Activated naive CD8-positive, alpha-beta T cell treated with anti-CD3 and anti-CD28 coated beads for 36 hours (primary cell): ENCODE measurements at places on chromosomes 2 and 18.

GRCh38 chr2:68767031-68767961 is 32.7 kb downstream of the ARHGAP25 start:
- peak; percentile 52 for DNase-seq

- no peak for DNase-seq
Observed at GRCh38 chr2:181243319-181243718, 213.9 kb upstream of the ITGA4 start.

GRCh38 chr2:143175438-143175837 is 46.2 kb downstream of the ARHGAP15 start:
- DNase-seq, result no peak

DNA sequence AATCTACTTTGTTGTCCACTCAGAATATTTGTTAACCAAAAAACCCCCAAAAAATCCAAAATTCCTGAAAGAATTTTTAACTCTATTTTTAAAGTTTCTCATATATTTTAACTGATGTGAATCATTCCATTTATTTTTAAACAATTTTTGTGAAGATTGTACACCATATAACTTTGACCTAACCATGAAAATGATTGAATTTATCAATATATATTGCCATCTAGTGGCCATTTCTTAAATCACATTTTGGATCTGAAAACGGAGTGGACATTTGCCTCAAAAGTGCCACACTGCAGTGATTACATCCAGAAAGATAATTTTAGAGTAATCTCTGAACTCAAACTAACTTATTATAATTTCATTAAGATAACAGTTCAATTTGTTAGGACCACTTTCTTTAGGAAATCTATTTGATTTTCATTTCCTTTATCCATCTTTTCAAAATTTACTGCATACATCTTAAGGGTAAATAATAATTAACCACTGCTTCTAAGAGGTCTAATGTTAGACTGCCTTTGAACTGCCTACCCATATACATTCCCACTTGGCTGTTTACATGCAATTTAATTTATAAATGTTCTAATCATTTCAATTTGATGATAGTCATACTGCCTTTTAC is 71.1 kb downstream of the DSC3 start:
- DNase-seq, result no peak

- DNase-seq, result peak; percentile 52
Observed at GRCh38 chr2:112916145-112916571, 5.2 kb downstream of the IL37 start.

- DNase-seq, result no peak
Observed at GRCh38 chr2:28904802-28905457, 10.5 kb downstream of the WDR43 start.

DNA sequence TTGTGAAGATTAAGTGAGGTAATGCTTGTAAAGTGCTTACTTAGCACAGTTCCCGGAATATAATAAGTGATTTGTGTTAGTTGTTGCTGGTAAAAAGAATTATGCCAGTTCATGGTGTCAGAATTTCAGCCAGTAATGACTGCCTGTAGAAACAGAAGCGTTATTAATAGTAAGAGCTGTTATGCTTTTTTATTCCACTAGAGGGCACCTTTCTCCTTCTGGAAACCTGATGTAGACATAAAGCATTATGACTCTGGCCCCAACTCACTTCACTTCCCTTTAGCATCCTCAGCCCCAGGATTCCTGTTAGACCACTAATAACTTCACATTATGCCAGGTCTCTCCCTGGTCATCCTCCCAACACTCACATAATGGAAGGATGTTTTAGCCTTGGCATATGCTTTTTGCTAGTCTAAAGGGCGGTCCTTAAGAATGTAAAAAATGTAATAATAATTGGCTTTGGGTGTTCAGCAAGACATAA is 34.9 kb downstream of the C18orf54 start:
- no peak for DNase-seq

DNA sequence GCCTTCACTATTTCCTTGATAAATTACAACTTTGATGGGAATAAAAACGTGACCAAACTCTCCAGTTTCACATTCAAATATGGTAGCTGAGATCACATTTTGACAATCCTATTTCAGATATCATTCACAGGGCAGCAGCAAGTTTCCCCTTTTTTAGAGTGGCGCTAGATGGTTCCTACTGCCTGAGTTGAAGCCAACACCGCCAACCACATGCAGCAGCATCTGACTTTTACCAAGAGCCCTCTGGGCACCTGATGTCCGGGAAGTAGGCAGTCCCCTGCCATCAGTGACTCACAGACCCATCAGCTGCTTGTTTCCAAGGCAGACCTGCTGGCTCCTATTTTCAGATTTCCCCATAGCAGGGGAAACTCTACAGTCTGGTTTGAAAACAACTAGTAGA is 4.0 kb upstream of the MREG start:
- peak; percentile 42 for DNase-seq

- no peak for DNase-seq
Observed at GRCh38 chr2:83602753-83603152, 856.3 kb downstream of the SUCLG1 start.

GRCh38 chr2:25268139-25268538 is 73.6 kb downstream of the DNMT3A start:
- no peak for DNase-seq

- DNase-seq, result no peak
Observed at GRCh38 chr18:57951117-57951796, 92.8 kb upstream of the NEDD4L start.

- no peak for DNase-seq
Observed at GRCh38 chr2:145221032-145221431, 701.1 kb upstream of the ZEB2 start.

DNA sequence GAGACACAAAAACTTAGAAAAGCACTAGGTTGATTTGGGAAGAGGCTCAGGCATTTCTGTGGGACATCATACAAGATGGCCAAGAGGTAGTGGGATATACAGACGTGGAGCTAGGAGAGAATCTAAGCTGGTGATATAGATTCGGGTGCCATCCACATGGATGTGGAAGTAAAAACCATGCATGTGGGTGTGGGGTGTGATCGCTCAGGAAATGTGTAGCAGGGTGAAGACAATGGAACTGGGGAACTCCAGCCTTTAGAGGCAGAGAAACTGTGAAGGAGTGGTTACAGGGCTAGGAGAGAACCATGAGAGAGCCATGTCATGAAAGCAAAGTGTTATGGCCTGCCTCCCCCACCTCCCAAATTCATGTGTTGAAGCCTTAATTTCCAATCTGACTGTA is 43.0 kb upstream of the CTLA4 start:
- DNase-seq, result no peak

DNA sequence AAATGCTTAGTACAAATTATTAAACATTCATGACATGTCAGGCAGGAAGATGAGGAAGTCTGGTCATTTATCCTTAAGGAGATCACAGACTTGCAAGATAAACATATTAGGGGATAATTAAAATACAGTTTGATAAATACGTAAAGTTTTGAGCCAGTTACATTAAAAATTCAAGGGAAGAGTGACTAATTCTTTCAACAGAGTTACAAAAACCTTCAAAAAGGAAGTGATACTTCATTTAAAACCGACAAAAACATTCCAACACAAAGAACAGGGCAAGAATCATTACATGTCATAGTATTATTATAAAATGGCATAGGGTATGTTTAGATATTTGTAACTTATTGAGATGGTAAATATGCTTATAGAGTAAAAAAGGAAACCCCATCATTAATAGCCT is 636.0 kb downstream of the NR4A2 start:
- no peak for DNase-seq

DNA sequence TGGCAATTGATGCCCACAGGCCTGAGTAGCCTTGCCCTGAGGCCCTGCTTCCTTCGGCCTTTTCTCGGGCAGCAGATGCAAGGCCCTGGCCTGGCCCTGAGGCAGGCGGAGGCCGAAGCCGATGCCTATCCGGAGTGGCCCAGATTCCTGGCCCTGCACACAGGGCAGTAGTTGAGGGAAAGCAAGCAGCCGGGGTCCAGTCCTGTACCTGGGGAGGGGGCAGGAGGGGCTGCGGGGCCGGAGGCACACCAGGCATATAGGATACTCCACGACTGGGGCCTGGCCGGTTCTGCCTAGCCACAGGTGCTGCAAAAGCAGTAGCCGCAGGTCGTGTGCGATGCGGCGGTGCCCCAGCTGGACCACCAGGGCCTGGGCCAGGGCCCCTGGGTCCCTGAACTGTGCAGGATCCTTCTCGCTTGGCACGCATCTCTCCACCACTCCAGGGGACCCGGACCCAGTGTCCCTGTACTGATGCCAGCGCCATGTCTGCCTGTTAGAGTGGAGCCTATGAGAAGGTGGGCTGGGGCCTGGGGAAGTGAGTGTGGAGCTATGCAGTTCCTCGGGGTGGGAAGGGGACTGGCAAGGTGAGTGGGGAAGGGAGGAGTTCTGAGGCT is 1.8 kb downstream of the PRR30 start:
- no peak for DNase-seq

- DNase-seq, result no peak
Observed at GRCh38 chr2:23624915-23625314, 239.9 kb downstream of the KLHL29 start.

GRCh38 chr2:192186806-192187205 is 7.9 kb downstream of the TMEFF2 start:
- DNase-seq, result no peak

DNA sequence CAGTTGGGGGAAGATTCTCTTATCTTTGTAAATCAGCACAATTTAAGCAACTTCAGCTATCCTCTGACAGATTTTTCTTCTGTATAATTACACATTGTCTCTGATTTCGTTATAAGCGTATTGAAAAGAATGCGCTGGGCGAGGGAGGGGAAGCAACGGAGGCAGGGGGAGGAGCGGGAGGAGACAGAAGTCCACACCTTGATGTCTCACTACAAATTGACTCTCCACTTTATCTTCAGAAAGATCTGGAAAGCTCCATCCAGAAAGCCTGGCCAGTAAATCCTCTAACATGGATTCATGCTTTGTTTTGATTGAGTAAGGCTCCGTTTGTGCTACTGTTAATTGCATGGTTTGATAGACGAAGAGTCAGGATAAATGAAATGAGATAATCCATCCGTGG is 76.6 kb downstream of the SMIM21 start:
- no peak for DNase-seq

DNA sequence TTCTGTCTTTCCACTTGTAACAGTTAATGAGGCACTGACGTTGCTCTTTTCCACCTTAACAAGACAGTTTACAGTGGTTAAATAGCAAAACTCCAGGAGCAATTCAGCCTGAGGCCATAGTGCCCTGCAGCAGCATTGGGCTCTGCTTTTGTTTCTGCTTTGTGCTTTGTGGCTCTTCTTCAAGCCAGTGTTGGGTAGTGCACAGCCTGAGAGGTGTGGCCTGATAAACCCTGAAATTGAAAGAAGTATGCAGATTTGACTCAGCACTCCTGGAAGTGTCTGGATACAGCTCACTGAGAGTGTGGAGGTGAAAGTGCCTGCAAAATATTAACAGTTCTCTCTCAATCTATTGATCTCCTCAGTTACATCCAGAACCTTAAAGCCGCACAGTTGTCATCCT is 63.0 kb downstream of the STK25 start:
- DNase-seq, result no peak

GRCh38 chr18:13241083-13241892 is 22.7 kb downstream of the LDLRAD4 start:
- no peak for DNase-seq

DNA sequence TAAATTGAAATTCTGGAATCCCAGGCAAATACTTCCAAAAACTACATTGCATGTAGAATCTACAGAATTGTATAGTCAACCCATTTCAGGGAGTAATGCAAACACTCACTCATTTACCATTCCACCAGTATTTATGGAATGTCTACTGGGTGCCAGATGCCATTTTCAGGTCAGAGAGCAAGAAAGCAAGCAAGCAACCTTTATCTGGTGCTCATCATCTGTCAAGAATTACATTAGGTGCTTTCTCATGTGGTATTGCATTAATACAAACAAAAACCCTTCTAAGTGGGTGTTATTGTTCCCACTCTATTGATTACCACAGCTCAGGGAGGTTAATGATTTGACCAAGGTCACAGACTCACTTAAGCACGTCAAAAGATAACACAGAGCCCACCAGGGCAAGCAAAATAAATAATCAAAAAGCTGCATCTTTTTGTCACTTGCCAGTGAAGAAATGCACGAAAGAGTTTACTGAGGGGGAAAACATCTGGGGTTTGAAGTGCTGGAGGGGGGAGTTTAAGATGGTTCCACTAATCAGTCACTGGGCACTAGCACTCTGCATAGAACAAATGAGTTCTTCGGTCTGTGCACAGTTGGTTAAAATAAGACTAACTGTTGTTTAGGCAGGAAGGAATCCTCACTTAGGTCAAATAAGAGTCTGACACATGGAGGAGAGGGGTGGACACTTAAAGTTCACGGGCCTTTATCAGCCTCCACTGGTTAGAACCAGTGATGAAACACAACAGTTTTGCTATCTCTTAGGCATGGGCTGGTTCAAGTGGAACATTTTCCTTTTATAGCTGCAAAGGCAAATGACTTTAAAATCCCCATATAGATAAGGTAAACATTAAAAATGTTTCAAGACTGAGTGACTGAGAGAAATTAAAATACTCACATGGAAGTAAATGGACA is 208.8 kb downstream of the CDH2 start:
- DNase-seq, result no peak

DNA sequence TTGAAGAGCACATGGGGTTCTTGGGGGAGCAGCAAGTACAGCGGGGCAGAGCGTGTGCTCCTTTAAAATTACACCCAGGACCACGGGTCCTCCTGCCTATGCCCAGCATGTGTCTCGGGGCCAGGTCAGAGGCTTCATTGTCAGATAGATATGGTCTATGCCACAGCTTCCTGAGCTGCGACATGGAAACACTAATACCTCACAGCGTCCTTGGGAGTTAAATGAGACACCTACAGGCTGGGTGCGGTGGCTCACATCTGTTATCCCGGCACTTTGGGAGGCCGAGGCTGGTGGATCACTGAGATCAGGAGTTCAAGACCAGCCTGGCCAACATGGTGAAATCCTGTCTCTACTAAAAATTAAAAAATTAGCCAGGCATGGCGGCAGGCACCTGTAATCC is 110.8 kb upstream of the ATL2 start:
- DNase-seq, result no peak

DNA sequence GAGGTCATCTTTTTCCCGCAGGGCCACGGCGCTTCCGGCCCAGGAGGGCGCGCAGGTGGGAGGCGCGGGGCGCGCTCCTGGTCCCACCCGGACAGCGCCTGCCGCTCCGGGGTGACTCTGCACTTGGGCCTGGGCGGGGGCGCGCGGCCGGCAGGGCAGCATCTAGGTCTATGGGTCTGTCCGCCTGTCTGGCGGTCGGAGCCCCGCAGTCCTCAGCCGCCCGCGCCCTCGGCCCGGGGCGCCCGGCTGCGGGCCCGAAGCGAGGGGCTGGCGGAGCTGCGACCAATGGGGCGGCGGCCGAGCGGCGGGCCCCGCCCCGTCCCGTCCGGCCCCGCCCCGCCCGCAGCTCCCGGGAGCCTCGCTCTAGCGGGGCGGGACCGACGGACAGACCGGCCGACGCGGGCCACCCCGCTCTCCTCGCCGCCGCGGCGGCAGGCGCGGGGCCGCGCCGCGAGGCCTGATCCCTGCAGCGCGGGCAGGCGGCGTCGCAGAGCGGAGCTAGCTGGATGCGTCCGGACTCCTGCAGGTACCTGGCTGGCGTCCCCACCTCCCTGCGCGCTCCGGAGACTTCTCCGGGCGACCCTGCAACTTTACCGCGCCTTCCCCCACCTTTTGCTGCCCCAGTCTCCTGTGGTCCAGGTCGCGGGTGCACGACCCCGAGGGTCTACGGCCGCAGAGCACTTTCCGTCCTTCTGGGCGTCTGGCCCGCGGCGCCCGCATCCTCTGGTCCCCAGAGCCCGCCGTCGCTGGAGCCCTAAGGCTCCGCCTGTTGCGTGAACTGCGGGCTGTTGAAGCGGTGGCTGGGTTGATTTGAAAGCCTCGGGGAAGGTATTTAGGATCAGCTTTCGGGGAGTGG is at the start of gene KCNS3:
Gene KCNS3 (plus strand): TSS at position 387 of the 856 bp plus-strand sequence. CDS start 52,342 bp downstream, outside the sequence.
- peak; percentile 20 for DNase-seq
